ENCODE measurements at places on chromosomes 3 and 15.

DNA sequence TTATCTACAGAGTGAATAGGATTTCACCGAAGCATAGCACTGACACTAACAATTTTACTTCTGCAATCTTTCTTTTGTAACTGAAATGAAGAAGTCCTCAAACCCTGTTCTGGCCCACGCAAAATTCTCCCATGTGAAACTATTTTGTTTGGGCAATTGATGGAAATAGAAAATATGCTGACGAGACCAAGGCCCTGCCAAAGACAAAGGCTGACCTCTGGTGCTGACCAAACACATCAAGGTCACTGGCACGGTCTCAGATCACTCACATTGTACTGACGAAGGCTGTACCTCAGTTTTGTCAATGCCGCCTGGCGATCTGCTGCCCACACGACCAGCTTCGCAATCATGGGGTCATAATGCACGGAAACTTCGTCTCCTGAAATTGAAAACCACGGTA, 58.4 kb upstream of the DCUN1D1 start:
- no peak for DNase-seq

- DNase-seq = peak; percentile 92
Measured at GRCh38 chr3:189941125-189941524, 179.6 kb downstream of the P3H2 start.

- DNase-seq = peak; percentile 52
Measured at GRCh38 chr15:62253294-62253693, 88.2 kb upstream of the C2CD4B start.

DNA sequence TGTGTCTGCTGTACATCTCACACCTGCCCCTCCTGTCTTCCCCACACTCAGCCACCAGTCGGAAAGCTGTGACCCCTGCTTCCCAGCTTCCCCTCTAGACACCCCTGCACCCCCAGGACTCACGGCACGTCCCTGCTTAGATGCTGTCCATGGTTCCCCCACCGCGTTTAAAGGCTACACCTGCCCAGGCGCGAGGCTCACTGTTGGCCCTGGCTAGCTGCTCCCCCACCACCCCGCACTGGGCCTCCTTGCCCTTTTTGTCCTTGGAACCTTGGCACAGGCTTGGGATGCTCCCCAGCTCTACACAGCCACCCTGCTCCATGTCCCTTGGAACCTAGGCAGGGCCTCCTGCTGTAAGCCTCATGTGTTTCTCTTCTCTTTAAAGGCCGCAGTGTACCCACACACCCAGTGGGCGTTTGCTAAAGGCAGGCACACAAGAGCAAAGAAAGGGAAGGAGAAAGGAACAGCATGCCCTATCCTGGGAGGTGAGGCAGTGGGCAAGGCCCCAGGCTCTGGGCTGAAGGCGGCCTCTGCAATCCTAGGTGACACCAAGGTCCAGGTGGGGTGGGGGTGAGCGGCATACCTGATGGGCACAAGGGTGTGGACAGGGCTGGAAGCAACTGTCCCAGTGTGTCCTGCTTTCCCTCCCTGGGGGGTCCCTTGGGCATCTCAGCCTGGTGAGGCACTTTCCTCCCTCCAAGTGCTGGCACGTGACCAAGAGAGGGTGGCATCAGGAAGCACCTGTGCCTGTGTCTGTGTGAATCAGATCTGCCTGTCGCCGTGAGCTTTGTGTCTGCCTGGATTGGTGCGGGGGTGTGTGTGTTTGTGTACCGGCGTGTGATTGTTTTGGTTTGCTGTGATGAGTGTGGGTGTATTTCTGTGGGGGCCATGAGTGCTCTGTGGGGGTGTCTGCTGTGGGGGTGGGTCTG, 54.4 kb downstream of the TPRA1 start:
- no peak for DNase-seq

GRCh38 chr3:131541288-131541687, 38.5 kb upstream of the MRPL3 start:
- no peak for DNase-seq

- no peak for DNase-seq
Measured at GRCh38 chr3:151174351-151174750, 28.7 kb downstream of the GPR171 start.

- DNase-seq = no peak
Measured at GRCh38 chr3:121750087-121750415, 510 bp upstream of the GOLGB1 start.

- DNase-seq = no peak
Measured at GRCh38 chr15:69134791-69135190, 25.6 kb upstream of the GLCE start.

DNA sequence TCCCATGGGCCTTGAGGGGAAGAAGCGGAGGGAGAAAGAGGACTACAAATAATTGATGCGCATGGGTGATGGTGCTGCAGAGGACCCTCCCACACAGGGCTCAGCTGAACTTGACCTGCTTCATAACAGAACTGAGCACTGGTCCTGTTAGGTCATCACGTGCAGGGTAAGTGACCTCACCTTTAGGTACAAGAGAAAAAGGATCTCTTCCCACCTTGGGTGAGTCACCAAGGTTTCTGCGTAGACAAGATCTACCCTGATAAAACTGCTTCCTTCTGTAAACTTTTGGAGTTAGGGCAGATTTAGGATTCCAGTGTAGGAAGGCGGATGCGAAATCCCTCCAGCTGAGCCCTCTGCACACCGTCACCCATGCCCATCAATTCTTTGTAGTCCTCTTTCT, 67.1 kb downstream of the FEM1B start:
- DNase-seq = no peak

- DNase-seq = no peak
Measured at GRCh38 chr15:27025481-27025966, 54.5 kb downstream of the GABRG3 start.

DNA sequence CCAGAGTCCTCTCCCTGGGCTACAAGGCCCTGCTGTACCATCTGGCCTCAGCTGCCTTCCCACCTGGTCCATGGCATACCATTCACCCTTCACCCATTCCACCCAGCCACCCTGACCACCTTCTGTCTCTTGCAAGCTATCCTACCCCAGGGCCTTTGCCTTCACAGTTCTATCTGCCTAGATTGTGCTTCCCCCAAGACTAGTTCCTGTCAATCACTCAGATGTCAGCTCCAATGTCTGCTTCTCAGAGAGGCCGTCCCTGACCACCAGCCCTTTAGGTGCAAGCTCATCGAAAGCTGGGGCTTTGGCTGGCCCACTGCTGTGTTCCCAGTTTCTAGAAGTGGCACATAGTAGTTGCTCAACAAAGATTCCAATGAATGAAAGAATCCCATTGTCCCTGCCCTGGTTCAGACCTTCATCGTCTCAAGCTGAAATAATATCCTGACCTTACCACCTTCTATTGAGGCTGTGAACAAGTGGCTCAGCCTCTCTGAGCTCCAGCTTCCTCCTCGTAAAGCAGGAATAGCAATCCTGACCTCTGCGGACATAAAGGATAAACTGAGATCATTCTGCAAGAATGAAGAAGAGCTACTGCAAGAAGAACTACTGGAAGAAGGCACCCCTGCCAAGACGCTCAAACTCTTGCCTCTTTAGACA, 15.8 kb downstream of the EFCAB12 start:
- peak; percentile 31 for DNase-seq

DNA sequence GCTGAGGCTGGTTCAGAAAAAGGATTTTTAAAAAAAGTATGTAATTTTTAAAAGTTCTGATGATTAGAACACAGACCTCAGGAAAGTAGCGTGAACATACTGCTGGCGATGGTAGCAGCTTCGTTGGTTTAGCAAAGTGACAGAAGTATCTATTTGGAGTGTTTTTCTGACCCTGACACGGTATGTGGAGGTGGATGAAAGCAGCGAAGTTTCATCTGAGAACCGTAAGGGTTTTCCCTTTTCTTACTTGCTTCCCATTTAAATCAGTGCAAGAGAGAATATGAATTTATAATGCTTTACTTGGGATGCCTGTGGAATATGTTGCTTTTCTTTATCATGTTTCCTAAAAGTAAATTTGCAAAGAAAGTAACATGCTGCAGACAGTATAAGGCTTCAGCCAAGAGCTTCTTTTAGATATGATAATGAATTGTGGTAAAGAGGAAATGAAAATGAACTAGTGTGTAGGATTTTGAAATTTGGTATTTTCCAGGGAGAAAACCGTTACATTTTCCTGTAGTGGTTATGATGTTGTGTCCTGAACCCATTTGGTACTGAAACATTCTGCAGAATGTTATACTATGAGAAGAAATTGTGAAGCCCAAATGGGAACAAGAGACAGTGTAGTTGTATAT, 3.9 kb downstream of the CHST2 start:
- no peak for DNase-seq

GRCh38 chr3:171155122-171155700, 128.7 kb upstream of the SLC2A2 start:
- peak; percentile 54 for DNase-seq

- no peak for DNase-seq
Measured at GRCh38 chr15:26870346-26870745, 3.5 kb downstream of the GABRA5 start.

GRCh38 chr15:100193277-100193860, 148.4 kb downstream of the ADAMTS17 start:
- no peak for DNase-seq

GRCh38 chr15:25345943-25346342, 92.9 kb downstream of the UBE3A start:
- DNase-seq = peak; percentile 88

GRCh38 chr15:40338921-40339620, 1.7 kb downstream of the CCDC9B start:
- DNase-seq = peak; percentile 92

DNA sequence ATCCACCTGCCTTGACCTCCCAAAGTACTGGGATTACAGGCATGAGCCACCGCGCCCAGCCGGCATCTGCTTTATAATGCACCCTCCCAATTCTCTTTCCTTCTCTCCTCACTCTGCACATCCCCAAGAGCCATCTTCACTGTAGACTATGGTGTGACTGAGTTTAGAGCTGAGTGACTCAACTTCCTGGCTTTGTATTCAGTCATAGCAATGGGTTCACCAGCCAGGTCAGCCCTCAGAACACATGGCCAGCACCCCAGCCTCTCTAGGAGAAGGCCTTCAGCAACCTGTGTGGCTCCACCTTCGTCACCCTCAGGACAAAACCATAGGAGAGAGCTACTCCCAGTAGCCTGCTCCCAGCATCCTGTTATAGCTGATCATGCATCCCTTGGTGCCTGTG, 33.0 kb downstream of the ARID3B start:
- DNase-seq = no peak

- DNase-seq = no peak
Measured at GRCh38 chr3:39362812-39363211, 20.4 kb upstream of the SLC25A38 start.

DNA sequence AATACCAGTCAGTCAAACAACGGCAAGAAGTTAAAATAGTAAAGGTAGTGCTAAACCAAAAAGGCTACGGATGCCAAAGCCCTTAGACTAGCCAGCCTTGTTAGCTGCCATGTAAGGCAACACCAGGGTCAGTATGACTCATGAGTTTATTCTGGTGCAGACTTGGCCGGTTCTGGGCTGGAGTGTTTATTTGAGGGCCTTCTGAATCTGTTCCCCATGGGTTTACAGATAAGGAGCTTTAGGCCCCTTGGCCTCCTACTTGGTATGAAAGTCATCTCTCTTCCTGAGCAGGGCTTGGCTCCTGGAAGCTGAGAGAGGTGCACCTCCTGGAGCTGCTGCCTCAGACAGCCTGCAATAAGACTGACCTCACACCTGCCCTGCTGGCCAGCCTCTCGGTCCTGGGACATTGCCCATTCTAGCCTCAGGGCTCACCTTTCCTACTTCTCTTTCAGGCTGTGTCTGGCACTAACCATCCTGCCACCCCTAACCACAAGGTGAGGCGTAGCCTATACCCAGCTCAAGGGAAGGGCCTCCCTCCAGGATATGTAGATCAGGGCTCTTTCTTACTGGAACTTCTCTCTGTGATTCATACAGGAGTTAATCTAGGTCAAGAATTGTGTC, 10.4 kb upstream of the RTP1 start:
- DNase-seq = peak; percentile 79

- DNase-seq = no peak
Measured at GRCh38 chr3:70990185-70990584, 593.3 kb downstream of the FOXP1 start.

GRCh38 chr15:84681831-84682230, 23.8 kb upstream of the NMB start:
- DNase-seq = no peak

- no peak for DNase-seq
Measured at GRCh38 chr3:178342111-178342510, 194.1 kb upstream of the KCNMB2 start.

GRCh38 chr3:156126467-156126866, 6.1 kb downstream of the KCNAB1 start:
- DNase-seq = no peak

DNA sequence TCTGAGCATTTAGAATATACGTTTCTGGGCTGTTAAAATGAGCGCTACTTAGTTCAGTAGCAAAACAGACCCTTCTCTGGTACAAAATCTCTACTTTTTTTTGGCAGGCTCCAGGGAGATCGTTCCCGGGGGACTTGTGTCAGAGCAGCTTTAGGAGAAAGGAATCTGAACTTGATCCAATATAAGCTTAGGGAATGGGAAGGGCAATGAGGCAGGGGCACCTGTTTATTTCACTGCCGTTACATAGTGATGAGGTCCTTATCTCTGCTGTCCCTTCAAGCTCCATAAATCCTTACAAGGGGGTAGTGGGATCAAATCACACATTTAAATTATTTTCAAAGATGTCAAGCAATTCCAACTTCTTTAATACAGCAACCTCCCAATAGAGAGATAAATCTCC, 128.7 kb upstream of the BNIP2 start:
- no peak for DNase-seq

GRCh38 chr3:194269610-194270145, 81.5 kb downstream of the CPN2 start:
- DNase-seq = peak; percentile 80

DNA sequence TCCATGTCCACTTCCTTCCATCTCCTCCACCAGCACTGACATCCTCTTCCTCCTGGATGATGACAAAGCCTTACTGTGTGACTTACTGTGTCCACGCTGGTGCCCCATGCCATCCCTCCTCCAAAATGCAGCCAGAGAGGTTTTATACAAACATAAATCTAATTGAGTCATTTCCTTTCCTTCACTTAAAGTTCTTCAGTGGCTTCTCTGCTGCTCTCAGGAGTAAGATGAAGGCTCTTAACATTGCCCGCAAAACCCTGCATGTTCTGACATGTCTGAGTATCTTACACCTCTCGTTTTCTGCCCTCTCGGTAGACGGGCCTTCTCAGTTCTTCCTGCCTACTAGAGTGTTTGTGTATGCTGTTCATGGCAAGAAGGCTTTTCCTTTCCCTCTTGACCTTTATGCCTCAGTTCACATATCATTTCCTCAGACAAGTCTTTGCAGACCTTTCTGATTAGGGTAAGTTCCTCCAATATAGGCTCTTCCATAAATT, 175.5 kb downstream of the CFAP20DC start:
- no peak for DNase-seq

DNA sequence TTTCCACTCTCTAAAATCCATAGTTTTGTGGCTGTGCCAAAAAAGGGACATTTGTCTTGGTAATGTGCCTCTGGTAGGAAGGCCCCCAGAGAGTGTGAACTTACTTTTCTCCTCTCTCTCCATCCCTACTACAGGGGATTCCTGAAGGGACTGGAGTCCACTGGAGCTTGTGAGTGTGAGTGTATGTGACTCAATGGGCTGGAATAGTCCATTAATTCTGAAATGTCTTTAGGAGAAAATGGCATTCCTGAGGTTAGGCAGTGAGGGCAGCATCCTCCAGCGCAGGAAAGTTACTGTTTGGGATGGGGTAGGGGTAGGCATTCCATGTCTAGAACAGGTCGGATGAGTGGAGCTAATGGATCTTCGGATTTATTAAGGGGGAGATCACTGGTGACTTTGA, 59.8 kb upstream of the CACNA2D3 start:
- DNase-seq = peak; percentile 66

All from islet precursor cell (in vitro differentiated cells).